Muscle of back (tissue), 13 donors: ENCODE measurements at places on chromosomes 12 and 14.
A peak's percentile ranks its signal among the peaks of the same experiment; 100 is the strongest.

DNA sequence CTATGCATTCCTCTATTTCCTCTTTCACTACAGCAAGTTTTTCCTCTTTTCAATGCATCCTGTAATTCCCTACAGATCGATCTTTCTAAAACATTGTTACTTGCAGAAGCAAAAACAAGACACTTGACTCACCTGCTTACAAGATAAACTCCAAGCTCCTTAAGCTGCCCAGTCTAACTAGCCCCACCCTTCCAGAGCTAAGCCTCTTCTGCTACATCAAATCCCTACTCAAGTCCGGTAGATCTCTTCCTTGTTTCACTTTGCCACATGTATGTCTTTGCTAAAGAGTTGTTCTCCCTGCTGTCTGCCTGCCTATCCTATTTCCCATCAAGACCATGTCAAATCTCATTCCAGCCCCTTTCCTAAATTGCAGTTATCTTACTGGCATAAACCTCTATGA, 724.8 kb downstream of the C12orf50 start:
- DNase-seq, result no peak

DNA sequence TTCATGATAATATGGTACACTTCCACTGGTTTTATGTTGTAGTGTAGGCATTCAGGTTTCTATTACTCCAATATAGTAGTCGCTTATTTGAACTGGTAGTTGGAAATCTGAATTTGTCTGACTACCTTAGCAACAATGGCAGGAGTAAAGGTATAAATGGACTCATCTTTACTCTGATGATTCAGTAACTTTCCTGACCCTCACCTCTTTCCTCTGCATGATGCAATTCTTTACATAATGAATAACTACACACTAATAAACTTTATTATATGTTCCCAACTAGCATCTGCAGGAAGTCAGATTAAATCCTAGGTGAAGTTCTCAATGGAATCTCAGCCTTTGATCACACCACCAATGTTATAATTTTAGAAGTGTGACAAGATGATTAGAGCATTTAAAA, 70.5 kb upstream of the ATP2B1 start:
- DNase-seq, result no peak

DNA sequence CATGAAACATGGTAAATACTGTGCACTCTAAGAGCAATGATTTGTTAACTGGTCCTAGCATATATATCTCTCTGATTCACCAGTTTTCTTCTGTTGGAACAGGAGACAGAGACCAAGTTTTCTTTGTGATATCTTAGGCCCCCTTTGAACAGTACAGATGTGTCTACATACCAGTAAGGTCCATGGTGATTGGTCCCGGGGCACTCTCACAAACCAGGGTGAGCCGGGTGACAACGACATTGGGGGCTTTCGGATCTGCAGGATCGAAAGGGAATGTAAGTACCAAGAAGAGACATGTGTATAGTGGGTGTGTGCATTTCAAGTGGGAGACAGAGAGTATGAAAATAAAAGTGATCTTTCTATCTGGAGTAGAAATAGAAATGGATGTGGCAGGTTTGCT, 11.3 kb upstream of the ERP27 start:
- DNase-seq, result no peak

DNA sequence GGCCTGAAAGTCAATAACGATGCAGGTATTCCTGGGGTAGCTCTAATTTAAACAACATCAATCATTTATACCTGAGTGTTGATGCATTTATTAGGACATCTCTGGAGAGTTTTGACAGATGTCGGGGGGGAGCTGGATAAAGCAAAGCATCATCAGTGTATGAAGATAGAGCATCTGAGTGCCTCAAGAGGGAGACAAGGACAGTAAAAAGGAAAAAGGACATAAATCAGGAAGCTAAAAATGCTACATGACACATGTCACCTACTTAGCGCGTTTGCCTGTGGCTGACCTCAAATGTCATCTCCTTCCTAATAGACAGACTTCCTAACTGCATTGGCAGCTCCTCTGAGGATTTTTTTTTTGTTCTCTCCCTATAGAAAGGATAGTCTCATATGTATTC, 259.5 kb upstream of the PKP2 start:
- no peak for DNase-seq

DNA sequence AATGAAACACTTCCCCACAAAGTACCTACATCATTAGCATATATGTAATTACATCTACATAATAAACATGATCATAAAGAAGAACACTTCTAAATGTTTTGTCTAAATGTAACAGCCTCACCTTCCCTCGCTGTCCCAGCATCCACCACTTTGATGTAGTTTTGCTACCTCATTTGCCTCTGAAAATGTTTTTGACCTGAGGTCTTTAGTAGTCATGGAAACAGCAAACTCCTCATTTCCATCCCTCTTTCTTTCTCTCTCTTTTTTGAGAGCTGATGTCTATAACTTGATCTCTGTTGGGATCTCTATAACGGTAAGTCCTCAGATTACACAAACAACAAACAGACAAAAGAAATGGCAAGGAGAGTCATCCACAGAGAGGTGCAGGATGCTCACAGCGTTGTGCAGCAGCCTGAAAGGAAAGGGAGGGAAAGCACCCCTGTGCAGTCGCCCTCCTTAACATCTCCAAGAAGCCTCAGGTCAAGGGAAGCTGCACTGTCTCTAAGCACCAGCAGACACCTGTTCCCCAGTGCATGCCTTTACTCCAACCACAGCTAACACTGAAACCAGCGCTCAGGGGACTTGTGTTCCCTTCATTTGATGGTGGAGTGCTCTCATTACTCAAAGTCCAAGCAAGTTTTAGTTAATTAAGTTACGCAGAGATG, 268.7 kb downstream of the TMEM132D start:
- DNase-seq, result no peak

GRCh38 chr12:93514853-93515252, 47.5 kb downstream of the MRPL42 start:
- DNase-seq, result peak; percentile 11

- DNase-seq, result no peak
Observed at GRCh38 chr12:51771008-51771407, 77.5 kb downstream of the FIGNL2 start.

DNA sequence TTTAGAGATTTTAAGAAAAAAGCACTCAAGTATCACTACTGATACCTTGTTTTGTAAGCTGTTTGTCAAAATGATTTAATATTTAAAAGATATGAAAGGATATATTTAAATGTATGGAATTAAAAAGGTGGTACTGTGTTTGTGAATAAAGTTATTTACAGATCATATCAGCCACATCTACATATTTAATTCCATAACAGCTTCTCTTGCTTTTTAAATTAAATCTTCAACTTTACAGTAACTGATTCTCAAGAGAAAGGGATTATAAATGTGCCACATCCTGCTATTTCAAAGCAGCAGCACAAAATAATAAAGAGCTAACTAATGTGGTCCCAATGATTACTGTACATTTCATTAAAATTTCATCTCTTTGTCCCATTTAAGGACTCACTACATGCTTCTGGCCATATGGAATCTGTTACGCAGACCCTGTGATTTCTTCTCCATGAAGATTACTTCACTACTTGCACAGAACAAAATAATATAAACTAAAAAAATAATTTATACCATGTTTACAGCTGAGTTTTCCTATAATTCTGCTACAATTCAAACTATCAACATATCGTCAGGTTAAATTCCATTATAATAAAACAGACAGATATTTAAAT, 117.8 kb downstream of the MED13L start:
- DNase-seq, result no peak

GRCh38 chr14:76698631-76699030, 62.6 kb upstream of the VASH1 start:
- DNase-seq, result no peak

- DNase-seq, result no peak
Observed at GRCh38 chr12:115227137-115227615, 543.2 kb upstream of the TBX3 start.

- no peak for DNase-seq
Observed at GRCh38 chr14:21201732-21202462, 46.0 kb upstream of the OR5AU1 start.

GRCh38 chr12:132154341-132154761, 10.1 kb downstream of the NOC4L start:
- no peak for DNase-seq

GRCh38 chr12:26149968-26150500, 25.2 kb upstream of the BHLHE41 start:
- no peak for DNase-seq

GRCh38 chr12:54266852-54267251, 13.1 kb downstream of the CBX5 start:
- DNase-seq, result peak; percentile 46

DNA sequence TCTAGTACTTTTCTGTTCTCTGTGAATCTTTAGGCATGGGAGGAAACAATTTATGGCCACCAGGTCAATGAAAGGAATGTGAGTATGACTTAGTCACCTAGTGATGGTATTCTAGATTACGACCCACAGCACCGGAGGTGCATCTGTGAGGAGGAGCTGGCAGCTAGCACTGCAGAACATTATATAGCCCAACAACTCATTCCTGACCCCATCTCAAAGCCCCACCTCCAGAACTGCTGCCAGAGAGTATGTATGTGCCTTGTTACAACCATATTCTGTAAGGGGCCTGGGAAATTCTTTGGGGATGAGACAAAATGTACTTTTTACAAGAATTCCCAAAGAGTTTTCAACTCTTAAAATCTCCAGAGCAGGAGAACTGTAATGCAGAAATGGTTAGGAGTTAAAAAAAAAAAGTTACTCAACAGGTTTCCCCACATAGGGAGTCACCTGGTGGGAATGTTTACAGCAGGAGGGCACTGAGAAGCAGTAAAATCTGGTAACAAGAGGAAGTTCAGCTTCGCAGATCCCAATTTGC, 34.9 kb upstream of the CERS5 start:
- DNase-seq, result no peak

GRCh38 chr12:52918784-52919183, 13.9 kb upstream of the KRT8 start:
- DNase-seq, result no peak

DNA sequence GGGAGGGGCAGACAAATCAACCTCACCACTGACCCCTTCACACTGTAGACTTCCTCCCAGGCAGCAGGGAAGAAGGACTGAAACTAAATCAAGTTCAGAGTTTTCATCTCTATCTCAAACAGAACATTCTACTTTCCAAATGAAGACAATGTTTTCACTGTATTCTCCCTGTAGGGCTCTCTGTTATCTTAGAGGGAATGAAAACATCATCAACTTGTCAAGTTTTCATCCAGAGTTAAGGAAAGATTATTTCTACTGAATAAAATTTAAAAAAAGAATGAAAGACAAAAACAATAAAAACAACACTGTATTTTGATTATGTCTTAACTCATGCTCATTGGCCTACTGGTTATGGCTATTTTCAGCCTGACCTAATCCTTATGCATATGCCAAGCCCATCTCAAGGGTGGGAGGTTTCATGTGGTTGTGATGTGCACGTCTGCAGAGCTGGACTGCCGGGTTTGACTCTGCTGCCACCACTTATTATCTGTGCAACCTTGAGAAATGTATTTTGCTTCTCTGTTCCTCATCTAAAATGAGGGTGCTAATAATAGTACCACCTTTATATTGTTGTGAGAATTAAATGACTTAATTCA, 152.0 kb upstream of the AVPR1A start:
- no peak for DNase-seq

DNA sequence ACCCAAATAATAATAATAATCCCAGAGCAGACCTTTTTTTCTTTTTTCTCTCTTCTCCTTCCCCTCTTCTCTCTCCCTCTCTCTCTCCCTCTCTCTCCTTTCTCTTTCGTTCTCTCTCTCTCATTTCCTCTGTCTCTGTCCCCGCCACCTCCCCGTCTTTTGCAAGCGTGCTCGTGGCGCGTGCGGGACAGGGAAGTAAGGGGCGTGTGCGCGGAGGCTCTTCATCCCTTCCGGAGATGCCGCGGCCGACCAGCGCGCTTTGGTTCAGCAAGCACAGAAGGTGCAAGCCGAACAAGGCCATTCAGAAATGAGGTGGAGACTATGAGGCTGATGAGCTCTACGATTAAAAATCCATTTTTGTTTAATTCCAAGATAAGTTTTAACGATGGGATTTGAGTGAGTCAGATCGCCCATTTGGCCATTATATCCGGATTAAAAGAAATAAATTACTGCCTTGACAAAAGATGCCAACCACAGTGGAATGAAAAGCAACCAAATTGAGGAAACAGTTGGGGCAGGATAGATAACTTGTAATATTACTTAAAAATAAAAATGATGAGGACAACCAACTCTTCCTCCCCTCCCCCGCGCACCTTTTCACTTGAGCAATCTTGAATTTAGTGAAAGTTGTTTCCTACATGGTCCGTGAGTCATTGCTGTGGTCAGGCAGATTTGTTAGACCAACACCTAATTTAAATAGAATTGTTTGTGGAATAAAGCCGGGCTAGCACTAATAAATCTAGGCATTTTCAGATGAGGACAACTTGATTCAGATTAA, 1.2 kb upstream of the AMIGO2 start:
- DNase-seq, result peak; percentile 60
